ENCODE measurements at places on chromosomes 1 and 21. TPM values are rescaled to one million over a fixed set of nuclear protein-coding genes. Genes with fewer than 3 reads are reported as not detected.

Gene LAX1
- total RNA-seq, result 0.20 TPM

Gene KPRP
- total RNA-seq, result not detected

Gene ISG20L2
- 13.0 TPM for total RNA-seq

Gene SPRR1B
- not detected for total RNA-seq

Gene TRIM58
- total RNA-seq, result 0.51 TPM

Gene SRSF4
- total RNA-seq, result 63.7 TPM

Gene EPS8L3
- not detected for total RNA-seq

Gene MYOM3
- total RNA-seq, result 269 TPM

Gene LYST
- total RNA-seq, result 12.0 TPM

Gene NBPF9
- 6.6 TPM for total RNA-seq

Gene TOMM20
- total RNA-seq, result 110 TPM

Gene GJB3
- not detected for total RNA-seq

Gene ADCY10
- total RNA-seq, result 0.29 TPM

Gene CLIC4
- 207 TPM for total RNA-seq

Gene EPHB2
- 7.7 TPM for total RNA-seq

Gene PTGFR
- 0.63 TPM for total RNA-seq

Gene NRDC
- 153 TPM for total RNA-seq

Gene KLHDC9
- 3.4 TPM for total RNA-seq

Gene SLC16A4
- 4.6 TPM for total RNA-seq

Gene OR6N1
- total RNA-seq, result not detected

Gene NMNAT1
- 18.4 TPM for total RNA-seq

Gene F5
- total RNA-seq, result 4.0 TPM

Gene C1orf226
- total RNA-seq, result 1.0 TPM

Gene CFHR2
- total RNA-seq, result not detected

Gene HHIPL2
- not detected for total RNA-seq

Gene TMCC2
- total RNA-seq, result 11.4 TPM

Gene CYP4Z1
- total RNA-seq, result 0.47 TPM

Gene AQP10
- total RNA-seq, result 0.12 TPM

Gene UBASH3A
- total RNA-seq, result 0.29 TPM

Gene AADACL3
- not detected for total RNA-seq

Gene FCRL1
- total RNA-seq, result not detected

Gene CENPF
- total RNA-seq, result 2.3 TPM

Gene OLIG2
- total RNA-seq, result not detected

Gene KRTAP21-2
- total RNA-seq, result not detected

Gene ALX3
- total RNA-seq, result not detected

Gene TBCE
- 13.3 TPM for total RNA-seq

Gene THEM5
- total RNA-seq, result not detected

Gene KCNK1
- 85.5 TPM for total RNA-seq

Gene AMPD1
- total RNA-seq, result not detected

Gene AKR1A1
- total RNA-seq, result 67.3 TPM

All from right cardiac atrium (tissue), 5 donors.